ENCODE measurements at places on chromosomes 11 and 22.

DNA sequence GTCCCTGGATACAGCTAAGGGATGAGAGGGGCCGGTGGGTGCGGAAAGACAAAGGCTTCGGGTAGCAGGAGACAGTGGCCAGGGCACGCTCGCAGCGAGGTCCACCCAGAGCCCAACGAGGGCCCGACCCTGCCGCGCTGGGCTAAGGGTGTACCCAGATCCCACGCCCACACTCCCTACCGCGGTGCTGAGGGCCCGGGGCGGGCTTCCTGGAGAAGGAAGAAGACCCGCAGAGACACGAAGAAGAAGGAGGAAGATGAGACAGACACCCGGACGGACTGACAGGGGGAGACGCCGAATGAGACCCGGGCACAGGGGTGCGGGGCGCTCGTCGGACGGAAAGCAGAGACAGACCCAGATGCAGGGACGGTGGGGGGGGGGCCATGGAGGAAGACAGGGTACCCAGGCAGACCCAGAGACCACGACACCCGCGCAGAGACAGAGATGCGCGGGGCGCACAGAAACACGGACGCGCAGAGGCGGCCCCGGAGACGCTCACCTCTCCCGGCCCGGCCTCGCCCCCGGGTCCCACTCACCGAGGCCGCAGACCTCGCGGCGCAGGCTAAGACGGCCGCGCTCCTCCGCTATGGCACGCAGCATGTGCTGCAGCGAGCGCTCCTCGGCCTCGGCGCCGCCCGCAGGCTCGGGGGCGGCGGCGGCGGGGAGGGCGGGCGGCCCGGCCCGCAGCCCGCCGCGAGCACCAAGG is 437 bp downstream of the KIAA0930 start:
- no peak for DNase-seq

DNA sequence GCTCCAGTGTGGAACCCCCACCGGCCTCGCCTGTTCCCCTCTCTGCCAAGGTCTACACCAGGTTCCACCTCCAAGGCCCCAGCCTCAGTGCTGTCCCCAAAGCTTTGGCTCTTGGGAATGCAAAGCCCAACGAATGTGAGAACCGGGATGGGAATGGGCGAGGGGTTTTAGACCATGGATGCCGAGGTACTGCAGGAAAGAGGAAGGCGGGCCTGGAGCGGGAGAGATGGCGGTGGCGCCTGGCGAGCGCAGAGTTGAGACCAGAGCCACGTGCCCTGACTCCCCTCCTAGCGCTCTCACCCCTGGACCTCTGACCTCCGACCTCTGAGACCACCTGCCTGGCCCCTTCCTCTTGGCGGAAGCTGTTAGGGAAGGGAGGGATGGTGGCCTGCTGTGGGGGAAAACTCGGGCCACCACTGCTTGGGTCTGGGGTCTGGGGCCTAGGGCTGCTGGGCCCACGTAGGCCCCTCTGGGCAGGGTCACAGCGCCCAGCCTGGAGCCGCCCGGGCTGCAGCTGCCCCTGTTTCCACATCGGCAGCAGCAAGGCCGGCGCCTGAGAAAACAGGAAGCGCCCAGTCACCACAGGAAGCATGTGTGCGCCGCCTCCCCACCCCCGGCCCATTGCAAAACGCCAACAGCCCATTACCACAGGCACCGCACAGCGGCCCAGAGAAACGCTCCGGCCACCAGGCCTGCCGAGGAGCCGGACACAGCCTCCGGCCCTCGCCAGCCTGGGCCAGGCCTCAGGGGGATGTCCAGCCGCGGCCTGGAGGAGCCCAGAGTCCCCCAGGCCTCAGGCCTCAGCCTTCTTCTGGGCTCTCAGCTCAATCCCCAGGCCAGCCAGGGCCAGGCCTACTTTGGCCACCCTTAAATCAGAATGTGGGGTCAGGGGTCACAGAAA is 13.8 kb upstream of the SLC39A13 start:
- DNase-seq, result peak; percentile 87

DNA sequence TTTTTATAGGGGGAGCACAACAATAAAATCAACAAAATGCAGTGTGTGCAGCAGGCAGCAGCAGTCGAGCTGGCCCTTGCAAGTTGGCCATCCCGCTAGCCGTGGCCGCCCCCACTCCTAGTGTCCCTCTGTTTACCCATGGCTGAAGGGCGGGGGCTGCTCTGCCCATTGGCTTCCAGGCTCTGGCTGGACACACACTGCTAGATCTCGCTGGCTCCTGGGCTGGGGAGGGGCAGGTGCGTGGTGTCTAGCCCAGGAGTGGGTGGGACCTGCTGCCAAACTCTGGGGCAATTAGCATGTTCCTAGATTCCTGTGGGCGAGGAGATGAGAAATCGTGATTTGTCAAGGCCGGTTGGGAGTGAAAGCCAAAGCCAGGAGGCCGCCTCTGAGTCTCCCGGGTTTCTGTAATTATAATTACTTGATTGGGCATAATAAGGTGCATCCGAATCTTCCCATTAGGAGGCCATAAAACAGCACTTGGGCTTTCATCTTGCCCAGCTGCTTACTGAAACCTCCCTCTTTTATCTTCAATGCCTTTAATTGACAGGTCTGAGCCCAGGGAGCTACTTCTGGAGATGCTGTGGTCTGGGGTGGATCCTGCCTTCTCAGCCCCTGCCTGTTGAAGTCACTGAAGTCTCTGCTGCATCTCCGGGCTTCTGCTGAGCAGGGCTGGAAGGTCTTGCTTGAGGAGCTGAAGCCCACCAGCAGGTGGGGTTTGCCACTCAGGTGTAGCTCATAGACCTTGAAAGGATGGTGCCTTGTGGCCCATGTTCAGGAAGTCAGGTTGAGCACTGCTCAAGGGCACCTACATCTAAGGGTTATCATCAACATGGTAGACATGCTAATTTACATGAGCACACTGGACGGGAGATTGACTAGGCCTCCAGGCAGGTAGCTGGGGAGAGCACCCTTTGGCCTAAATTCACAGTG is 44.5 kb upstream of the DKK3 start:
- peak; percentile 3 for DNase-seq

- DNase-seq, result peak; percentile 21
Measured at GRCh38 chr11:41306431-41306830, 153.0 kb downstream of the LRRC4C start.

- no peak for DNase-seq
Measured at GRCh38 chr11:65215441-65216076, 33.8 kb downstream of the CAPN1 start.

- peak; percentile 32 for DNase-seq
Measured at GRCh38 chr22:28883917-28884746, 760 bp downstream of the ZNRF3 start.

- no peak for DNase-seq
Measured at GRCh38 chr11:77967753-77968152, 26.7 kb downstream of the INTS4 start.

- no peak for DNase-seq
Measured at GRCh38 chr11:22617868-22618267, 7.8 kb downstream of the FANCF start.

GRCh38 chr11:112498701-112499100 is 238.0 kb upstream of the PLET1 start:
- DNase-seq, result no peak

DNA sequence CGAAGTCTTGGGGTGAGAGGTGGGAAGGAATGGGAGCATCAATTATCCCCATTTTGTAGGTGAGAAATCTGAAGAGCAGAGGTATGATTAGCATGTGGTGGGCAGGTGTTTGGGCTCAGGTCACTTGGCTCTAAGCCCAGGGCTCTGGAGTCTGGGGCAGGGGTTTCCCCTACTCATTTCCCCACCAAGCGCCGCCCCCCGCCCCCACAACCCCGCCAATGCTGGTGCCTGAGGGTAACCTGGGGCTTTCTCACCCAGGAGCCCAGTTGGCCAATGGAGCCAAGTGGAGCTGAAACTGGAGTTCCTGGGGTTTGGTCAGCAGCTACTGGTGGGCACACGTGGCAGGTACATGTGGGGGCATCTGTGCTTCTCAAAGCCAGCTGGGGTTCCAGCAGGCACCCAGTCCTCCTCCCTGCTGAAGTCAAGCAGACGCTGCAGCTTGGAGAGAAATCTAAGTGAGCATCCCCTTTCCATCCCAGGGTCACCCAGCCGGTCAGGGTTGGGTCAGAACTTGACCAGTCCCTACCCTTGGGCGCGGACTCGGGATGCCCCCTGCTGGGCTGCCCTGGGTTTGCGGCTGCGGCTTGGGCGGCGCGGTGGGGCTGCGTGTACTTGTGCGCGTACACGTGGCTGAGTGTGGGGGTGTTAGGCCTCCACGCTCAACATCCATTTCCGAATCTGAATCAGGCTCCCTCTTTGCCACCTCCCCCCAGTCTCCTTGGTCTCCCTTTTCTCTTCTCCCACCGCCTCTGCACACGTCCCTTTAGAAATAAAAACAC is 1.7 kb upstream of the CHRM1 start:
- peak; percentile 75 for DNase-seq

- no peak for DNase-seq
Measured at GRCh38 chr11:103920449-103920848, 116.0 kb upstream of the DDI1 start.

- DNase-seq, result no peak
Measured at GRCh38 chr11:77163271-77163670, 35.2 kb downstream of the MYO7A start.

DNA sequence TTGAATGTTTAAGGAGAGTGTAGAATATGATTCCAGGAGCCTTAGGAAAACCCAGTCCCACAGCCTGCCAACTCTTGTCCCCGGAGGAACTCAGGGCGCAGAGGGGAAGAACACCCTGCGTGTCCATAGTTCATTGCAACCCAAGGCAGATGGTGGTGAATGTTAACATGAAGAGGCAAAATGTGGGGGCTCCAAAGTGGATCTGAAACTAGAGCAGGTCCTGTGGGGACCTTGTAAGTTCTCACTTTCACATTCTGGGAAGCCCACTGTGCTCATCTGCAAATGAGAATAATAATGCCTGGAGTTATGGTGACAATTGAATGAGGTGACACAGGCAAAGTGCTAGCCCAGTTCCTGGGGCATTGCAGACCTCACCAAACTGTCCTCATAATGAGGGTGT is 201.1 kb downstream of the DBX1 start:
- no peak for DNase-seq

GRCh38 chr22:46788441-46789172 is 26.2 kb downstream of the TBC1D22A start:
- DNase-seq, result peak; percentile 71

GRCh38 chr22:25452116-25452700 is 112.3 kb upstream of the GRK3 start:
- no peak for DNase-seq

DNA sequence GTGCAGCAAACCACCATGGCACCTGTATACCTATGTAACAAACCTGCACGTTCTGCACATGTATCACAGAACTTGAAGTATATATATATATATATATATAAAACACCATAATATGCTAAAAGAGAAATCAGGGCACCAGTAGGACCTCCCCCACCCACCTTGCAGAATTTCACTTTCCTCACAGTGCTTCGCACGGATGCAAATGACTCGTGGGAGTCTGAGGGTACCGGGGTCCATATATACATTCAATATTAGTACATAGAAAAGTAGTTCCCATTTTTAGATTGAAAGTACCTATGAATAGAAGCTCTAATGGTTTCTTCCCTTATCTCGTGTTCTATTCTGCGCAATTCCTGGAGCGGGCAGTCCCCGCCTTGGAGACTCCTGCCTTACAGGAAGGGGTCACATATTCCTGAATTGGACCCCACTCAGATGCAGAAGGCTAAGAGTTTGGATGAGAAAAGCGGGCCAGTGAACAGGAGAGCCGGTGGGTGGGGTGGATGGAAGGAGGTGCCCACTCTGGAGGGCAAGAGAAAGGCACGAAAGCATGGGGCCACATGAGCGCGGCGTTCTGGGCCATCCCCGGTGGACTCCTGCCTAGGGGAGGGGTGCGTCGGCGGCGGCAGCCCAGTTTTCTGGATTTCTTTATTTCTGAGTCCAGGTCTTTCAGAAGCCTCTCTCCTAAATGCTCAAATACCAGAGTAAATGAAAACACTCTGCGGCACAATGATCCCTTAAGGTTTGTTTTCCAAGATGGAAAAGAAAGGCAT is 136.3 kb downstream of the ETS1 start:
- peak; percentile 25 for DNase-seq

DNA sequence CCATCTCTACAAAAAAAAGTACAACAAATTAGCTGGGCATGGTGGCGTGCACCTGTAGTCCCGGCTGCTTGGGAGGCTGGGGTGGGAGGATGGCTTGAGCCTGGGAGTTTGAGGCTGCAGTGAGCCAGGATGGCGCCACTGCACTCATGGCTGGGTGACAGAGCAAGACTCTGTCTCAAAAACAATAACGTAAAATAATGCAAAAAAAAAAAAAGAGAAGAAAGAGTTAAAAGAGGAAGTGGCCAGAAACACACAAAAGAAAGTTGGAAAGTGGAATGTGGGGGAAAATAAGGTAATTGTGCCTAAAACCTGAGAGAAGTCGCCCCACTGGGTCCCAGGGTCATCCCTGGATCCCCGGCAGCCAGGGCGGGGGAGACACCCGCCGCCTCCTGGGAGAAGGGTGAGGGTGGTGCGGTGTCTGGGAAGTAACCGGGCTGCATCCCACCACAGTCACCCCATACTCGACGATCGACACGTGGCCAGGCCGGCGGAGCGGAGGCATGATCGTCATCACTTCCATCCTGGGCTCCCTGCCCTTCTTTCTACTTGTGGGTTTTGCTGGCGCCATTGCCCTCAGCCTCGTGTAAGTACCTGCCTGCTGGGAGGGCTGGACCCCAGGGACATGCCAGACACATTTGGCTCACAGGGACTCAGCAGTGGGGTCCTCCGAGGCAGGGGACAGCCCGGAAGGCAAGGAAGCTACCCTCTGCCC is 8.1 kb downstream of the UPK3A start:
- DNase-seq, result no peak

- no peak for DNase-seq
Measured at GRCh38 chr11:75013051-75013450, 24.3 kb downstream of the NEU3 start.

GRCh38 chr22:24326266-24326665 is 55.6 kb downstream of the SPECC1L start:
- no peak for DNase-seq

GRCh38 chr11:2831781-2832532 is 53.6 kb downstream of the CDKN1C start:
- no peak for DNase-seq

- DNase-seq, result no peak
Measured at GRCh38 chr22:48644108-48644507, 1183.6 kb downstream of the BRD1 start.

DNA sequence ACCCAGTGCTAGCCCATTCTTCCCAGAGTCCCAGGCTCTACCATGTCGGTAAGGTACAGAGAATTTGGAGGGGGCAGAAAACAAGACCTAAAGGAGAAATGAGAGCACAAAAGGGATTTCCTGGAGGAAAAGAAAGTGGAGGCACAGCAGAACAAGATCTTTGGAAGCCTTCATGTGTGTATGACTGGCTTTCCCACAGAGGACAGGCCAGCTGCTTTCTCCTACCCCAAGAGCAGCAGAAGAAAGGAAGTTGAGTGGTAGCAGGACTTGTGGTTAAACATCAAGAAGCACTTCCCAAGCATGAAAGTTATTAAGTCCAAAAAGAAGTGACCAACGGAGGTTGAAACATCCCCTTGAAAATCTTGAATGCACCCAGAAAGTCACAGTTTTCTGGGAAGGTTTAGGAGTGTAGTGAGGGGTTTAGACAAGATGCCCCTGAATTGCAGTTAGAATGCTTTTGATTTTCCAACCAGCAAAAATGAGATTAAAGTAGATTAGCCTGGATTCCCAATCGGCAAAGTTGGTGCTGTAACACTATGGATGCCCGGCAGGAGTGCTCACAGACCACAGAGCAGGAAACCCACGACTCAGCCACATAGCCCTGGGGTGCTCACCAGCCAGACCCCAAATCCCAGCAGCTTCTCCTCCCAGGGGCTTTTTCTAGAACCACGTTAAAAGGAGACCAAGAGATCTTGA is 608 bp downstream of the TMPRSS13 start:
- no peak for DNase-seq

GRCh38 chr11:75462117-75462653 is 29.2 kb upstream of the KLHL35 start:
- no peak for DNase-seq

GRCh38 chr11:111512296-111513239 is at the start of gene BTG4:
BTG4 (minus strand) TSS chr11:111512386; CDS start chr11:111498776, 13,610 bp downstream.
- peak; percentile 54 for DNase-seq
